ENCODE measurements at places on chromosomes 7 and 10. TPM values are rescaled to one million over a fixed set of nuclear protein-coding genes. Genes with fewer than 3 reads are reported as not detected.

GRCh38 chr7:129285111-129285510 lies 60.3 kb downstream of the AHCYL2 start:
- no peak for DNase-seq

GRCh38 chr10:91901784-91902677 lies 7.3 kb downstream of the FGFBP3 start:
- DNase-seq, result peak; percentile 92

- DNase-seq, result no peak
These were observed 1.4 kb upstream of the TWIST1 start for GRCh38 chr7:19118636-19119371.

- no peak for DNase-seq
These were observed 5.8 kb downstream of the VSIR start for GRCh38 chr10:71767420-71768035.

GRCh38 chr7:55477781-55478374 lies 94.4 kb downstream of the VOPP1 start:
- peak; percentile 91 for DNase-seq

- no peak for DNase-seq
These were observed 286.4 kb upstream of the HGF start for GRCh38 chr7:82056282-82056681.

GRCh38 chr7:41033500-41033899 lies 669.4 kb downstream of the INHBA start:
- DNase-seq, result no peak

DNA sequence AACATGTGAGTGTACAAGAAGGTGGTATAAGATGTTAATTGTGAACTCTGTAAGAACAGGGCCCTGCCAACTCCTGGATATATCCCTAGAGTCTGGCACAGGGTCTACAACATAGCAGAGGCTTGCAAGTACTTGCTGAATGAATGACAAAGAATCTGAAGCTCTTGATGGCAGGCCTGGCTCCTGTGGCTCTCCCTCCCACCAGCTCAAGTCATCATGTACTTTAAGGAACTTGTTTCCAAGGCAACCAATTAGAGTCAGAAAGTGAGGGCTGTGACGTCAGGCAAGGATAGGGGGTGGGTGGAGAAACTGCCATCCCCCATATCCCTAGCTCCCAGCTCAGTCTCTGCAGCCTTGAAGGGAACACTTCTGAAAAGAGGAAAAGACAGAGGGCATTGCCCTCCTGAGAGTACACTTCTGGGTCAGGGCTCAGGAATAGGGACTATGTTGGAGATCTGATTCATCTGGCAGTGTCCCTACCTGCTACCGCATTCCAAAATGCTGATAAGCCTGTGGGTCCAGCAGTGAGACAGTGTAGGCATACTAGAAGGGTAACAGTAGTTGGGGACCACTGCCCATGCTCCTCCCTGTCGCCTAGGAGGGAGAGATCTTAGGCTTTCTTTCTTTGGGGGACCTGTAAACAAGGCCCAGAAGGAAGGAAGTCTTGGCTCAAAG lies 34.6 kb upstream of the BTRC start:
- no peak for DNase-seq

- no peak for DNase-seq
These were observed 41.9 kb downstream of the RNLS start for GRCh38 chr10:88541116-88541626.

DNA sequence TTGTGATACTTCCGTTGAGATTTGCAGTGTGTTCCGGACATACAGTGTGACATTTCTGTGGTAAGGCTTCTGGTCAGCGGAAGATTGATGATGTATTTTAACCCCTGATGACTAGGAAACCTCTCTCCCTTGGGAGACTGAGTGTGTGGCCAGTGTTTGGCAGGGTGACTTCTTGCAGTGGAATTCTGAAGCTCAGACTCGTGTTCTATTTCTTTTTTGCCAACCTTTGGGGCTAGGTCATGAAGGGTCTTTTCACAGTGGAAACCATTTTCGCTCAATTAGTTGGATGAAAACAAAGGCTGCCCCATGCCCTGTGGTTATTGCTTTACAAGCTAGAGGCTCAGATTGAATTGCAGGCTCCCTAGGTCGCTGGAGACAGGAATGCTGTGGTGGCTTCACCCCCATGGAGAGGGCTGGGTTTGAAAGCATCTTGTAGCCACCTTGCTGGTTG lies 288.9 kb downstream of the BBS9 start:
- DNase-seq, result peak; percentile 76

- DNase-seq, result no peak
These were observed 647 bp downstream of the PLAU start for GRCh38 chr10:73911553-73912004.

PLEKHS1 gene
- total RNA-seq, result 0.80 TPM

AGFG2 gene
- 4.9 TPM for total RNA-seq

TMEM213 gene
- not detected for total RNA-seq

NPY gene
- not detected for total RNA-seq

NUDT13 gene
- total RNA-seq, result 1.1 TPM

LIPN gene
- not detected for total RNA-seq
